Stimulated activated CD4-positive, alpha-beta T cell treated with anti-CD3 and anti-CD28 coated beads, Interleukin-15, amount 100 ng/mL, for 1 hour (primary cell): ENCODE measurements at places on chromosomes 16 and 17.

DNA sequence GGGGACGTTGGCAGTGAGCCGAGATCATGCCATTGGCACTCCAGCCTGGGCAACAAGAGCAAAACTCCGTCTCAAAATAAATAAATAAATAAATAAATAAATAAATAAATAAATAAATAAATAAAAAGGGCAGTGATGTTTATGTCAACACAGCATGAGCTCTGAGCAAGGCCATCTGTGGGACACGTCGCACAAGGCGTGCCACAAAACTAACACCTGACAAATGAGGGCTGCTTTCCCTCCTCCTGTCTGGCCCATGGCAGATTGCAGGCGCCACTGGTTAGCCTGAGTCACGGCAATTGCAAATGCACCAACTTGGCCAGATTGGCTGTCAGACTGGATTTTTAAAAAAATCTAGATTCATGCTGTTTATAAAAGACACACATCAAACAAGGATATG is 25.9 kb upstream of the SPNS3 start:
- no peak for DNase-seq

- no peak for DNase-seq
Measured at GRCh38 chr17:46056800-46057304, 57.8 kb downstream of the STH start.

GRCh38 chr17:48054238-48055185 is 6.4 kb downstream of the NFE2L1 start:
- DNase-seq, result no peak

GRCh38 chr16:81066681-81067080 is 10.4 kb downstream of the C16orf46 start:
- no peak for DNase-seq

- no peak for DNase-seq
Measured at GRCh38 chr16:29789775-29790182, 772 bp upstream of the KIF22 start.

- DNase-seq, result no peak
Measured at GRCh38 chr17:55237841-55238178, 26.9 kb upstream of the HLF start.

GRCh38 chr17:5069724-5070123 is 8.5 kb upstream of the ZFP3 start:
- no peak for DNase-seq

DNA sequence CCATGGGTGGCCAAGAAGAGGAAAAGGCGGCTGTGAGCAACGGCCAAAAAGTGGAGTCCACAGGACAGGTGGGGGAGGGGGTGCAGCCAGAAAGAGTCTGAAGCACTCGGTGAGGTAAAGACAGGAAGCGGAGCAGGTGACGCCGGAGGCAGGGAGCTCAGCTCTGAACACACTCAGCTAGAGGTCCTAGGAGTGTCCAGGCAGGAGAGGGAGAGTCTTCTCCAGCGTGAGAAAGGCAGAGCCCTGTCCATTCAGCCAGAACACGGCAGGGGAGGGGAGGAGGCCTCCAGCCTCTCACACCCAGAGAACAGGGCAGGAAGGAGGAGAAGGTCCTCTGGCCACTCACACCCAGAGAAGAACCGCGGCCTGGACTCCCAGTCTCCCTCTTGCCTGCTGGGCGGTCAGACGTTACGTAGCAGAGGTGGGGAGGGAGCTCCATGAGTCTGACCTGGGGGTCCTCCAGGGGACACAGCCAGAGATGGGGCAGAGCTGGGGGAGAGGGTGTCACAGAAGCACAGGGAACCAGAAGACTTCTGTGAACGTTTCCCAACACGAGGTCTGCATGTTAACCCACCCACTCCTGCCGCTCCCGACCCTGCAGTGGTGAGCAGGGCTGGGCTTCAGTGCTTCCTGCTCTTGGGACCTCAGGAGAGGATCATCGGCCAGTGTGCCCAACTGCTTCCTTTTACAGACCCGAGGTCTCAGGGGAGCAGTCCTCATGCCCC is 89.2 kb downstream of the ABR start:
- DNase-seq, result no peak
